ENCODE measurements at places on chromosomes 4 and X.

DNA sequence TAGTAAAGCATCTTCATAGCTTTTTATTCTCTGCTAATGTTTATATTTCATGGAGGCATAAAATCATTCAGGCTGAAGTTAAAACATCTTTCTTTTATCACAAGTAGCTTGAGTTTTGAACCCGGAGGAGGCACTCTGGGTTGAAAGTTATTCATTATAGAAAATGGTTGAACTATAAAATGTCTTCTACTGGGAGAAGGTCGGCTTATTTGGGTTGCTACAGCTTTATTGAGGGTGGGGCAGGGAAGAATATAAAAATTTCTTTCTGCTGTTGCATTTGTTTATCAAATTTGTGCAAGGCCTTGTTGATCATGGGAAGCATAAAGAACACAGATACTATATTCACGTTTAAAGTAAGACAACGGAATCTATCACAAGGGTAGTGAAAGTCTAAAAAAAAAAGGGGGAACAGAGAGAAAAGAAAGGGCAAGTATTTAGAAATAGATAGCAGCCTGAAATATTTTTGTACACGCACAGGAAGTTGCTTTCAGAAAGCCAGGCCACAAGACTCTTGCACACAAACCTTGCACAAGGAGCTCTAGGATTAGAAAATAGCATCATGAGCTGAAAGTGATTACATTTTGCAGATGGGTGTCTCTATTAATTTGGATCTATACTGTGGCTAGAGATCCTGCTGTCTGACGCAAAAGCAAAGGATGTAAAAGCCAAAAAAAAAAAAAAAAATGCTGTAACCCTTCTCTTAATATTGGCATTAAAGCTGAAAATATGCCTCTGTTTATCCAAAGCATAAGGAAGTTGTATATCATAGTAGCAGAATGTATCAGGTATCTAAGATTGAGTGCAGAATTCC, 37.2 kb upstream of the FAM9C start:
- DNase-seq: no peak

DNA sequence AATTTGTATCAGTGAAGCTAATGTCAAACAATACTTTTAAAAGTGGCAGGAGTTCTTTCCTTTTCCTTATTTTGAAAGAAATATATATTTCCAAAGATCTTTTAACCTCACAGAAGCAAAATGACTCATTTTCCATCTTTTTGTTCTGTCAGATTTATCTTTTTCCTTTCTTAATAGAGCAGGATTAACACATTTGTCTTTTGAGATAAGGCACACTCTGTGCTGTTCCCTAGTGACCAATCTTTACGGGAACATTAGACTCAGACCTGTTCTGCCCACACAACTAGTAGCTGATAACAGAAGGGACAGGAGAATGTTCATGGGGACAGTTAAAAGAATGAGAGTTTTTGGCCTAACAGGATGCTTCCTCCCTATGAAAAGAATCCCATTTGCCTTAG, 381.2 kb downstream of the STPG2 start:
- DNase-seq: no peak

GRCh38 chr4:89469516-89469915, 161.9 kb upstream of the GPRIN3 start:
- no peak for DNase-seq

- DNase-seq: no peak
Measured at GRCh38 chr4:110132816-110133719, 65.3 kb downstream of the ELOVL6 start.

DNA sequence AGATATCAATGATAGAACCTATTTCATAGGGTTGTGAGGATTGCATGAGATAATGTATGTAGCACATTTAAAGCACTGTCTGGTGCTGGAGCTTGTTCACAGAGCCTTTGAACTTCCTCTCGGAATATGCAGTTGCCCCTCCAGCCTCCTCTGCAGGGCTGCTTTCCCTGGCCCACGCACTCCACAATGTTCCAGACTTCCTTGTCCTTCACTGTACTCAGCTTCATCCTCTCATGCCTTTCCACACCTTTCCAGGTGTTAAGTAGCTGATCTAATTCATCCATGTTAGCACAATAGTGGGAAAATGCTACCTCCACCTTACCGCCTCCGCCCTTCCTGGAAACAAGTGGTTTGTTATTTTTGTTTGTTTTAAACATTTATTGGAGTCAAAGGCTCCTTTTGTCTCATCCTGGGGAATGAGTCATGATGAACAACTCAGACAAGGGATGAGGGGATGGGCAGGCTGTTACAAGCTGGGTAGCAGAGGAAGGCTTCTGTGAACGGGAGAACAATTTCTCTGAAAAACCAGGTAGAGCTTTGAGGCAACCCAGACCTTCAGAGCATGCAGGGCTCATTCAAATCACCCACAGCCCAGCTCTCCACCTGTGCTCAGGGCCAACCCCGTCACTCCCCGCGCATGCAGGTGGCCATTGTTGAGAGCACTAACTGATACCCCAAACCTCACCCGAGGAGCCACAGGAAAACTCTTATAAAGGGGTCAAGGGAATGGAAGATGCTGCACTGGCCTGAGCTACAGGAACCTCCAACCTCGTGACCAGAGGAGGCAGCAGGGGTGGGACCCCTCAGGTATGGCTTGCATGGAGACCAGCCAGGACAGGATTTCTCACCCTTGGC, 84.9 kb upstream of the TBL1X start:
- no peak for DNase-seq

DNA sequence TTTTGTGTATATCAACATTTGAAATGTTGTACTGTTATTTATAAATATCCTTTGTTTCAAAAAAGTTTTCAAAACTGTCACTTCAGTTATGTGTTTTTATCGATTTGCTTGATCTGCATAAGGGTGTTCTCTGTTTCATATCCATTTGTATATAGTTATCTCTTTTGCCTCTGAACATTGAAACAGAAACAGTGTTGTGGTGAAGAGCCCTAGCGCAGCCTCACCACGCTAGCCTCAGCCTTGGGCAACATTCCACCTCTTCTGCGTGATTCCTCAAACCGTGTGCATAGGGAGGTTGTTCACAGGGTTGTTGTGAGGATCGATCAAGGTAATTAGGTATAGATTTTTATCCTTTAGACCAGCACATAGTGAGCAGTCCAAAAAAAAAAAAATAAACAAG, 287.0 kb upstream of the GALNT7 start:
- no peak for DNase-seq

DNA sequence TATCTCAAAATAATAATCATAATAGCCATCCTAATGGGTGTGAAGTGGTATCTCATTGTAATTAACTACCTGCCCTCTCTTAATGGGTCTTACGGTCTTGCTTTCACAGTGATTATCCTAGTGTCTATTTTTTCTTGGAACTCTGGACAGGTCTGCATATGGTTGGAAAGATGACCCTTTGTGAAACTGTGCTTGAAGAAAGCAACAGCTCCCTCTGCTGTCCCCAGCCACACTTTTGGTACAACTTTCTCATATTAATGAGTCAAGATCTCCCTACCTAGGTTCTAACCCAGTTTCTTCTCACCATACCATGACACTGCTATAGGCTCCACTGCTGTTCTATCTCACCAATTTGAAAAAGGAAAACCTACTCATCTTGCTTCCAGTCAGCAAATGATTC, 2.4 kb downstream of the TFDP3 start:
- DNase-seq: no peak

DNA sequence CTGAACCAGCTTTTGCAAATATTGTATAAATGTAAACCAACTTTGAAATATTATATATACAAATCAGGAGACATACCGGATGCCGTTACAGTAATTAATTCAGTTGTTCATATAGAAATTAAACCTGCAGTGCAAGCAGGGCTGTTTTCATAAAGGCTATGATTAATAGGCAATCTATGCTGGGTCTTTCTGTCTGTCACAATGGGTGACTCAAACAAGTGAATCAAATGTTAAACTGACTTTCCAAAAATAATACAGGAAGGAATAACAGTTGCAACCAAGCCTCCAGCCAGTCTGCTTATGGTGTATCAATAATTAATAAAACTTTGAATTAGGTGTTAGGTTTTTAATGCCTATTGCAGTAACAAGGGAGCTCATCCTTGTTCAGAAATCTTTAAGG, 43.9 kb downstream of the GABRB1 start:
- DNase-seq: no peak

- no peak for DNase-seq
Measured at GRCh38 chr4:136784326-136784725, 748.0 kb downstream of the PCDH18 start.

- no peak for DNase-seq
Measured at GRCh38 chrX:23670528-23670927, 3.2 kb downstream of the PRDX4 start.

DNA sequence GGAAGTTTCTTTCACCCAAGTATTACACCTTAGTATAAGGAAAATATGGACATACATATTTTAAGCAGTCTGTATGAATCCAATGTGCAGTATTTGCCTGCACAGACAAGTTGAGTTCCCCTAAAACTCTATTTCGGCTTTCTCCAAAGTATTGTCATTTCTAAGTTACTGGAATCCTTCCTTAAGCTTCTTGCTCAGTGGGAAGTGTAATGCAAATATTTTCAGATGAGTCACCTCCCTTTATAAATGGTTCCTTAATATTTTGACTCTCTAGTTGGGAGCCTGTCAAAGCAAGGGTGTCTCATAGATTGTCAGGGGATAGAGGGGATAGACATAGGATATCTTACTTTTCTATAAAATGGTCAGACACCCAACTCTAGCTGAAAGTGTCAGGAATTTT, 178.6 kb downstream of the NAA11 start:
- DNase-seq: no peak

- no peak for DNase-seq
Measured at GRCh38 chr4:86034616-86035015, 325.2 kb downstream of the MAPK10 start.

DNA sequence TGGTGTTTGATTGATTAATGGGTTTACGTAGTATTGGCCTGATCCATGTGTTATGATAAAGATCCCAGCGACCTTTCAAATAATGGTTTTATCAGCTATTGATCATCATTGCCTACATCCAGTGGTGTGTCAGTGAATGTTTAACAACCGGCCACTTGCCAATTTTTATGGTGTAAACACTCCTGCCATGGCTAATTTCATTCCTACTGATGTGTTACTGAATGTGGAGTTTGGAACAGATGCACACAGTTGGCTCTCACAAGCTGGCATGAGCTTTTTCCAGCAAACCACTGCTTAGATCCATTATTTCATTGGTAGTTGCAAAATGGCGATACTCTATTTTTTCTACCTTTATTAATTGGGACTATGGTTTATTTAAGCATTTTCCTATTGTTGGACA, 139.9 kb downstream of the REPS2 start:
- no peak for DNase-seq

DNA sequence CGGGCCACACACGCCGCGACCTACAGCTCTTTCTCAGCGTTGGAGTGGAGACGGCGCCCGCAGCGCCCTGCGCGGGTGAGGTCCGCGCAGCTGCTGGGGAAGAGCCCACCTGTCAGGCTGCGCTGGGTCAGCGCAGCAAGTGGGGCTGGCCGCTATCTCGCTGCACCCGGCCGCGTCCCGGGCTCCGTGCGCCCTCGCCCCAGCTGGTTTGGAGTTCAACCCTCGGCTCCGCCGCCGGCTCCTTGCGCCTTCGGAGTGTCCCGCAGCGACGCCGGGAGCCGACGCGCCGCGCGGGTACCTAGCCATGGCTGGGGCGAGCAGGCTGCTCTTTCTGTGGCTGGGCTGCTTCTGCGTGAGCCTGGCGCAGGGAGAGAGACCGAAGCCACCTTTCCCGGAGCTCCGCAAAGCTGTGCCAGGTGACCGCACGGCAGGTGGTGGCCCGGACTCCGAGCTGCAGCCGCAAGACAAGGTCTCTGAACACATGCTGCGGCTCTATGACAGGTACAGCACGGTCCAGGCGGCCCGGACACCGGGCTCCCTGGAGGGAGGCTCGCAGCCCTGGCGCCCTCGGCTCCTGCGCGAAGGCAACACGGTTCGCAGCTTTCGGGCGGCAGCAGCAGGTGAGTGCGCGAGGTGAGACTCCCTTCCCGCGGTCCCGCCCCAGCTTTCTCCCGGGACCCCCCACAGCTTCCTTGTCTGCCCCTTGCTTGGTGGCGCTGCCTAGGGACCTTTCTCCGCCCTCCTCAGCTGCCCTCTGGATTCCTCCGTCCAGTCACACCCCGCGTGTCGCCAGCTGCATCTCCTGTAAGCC, 678 bp downstream of the BMP3 start:
- DNase-seq: no peak

- no peak for DNase-seq
Measured at GRCh38 chrX:152619897-152620296, 17.8 kb upstream of the GABRQ start.

- no peak for DNase-seq
Measured at GRCh38 chr4:156931267-156931666, 40.3 kb downstream of the PDGFC start.

GRCh38 chrX:153408221-153408721, 3.0 kb upstream of the ZFP92 start:
- DNase-seq: no peak

DNA sequence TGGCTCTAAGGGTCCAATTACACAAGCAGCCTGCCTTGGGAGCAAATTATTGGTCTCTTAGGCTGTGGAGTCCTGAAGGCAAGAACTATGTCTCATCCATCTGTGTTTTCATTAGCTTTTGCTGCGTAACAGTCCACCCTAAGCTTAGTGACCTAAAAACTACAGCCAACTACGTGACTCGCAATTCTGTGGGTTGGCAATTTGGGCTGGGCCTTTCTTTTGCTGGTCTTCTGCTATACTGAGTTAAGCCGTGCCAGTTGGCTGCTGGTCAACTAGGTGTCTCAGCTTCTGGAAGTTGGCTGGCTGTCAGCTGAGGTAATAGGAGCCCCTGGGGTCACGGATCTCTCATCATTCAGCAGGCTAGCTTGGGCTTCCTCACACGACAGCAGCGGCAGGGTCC, 205.6 kb upstream of the S100G start:
- DNase-seq: no peak

DNA sequence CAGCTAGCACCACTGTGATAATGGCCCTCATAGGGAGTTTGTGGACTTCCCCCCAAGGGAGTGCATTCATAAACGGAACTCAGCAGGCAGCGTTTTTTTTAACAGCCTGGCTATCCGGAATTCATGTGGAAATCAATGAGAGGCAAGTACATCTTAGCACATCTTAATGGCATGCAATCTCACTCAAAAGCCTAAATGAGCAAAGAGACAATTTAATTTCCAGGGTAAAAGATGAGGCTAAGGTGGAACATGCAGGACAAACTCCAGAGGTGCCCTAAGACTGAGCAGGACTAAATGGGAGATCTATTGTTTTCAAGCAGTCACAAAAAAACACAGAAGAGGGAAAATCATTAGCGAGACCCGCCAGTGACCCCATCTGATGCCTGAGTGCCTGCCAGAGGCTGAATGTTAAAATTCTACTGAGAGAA, 243.5 kb upstream of the KCNIP4 start:
- no peak for DNase-seq

DNA sequence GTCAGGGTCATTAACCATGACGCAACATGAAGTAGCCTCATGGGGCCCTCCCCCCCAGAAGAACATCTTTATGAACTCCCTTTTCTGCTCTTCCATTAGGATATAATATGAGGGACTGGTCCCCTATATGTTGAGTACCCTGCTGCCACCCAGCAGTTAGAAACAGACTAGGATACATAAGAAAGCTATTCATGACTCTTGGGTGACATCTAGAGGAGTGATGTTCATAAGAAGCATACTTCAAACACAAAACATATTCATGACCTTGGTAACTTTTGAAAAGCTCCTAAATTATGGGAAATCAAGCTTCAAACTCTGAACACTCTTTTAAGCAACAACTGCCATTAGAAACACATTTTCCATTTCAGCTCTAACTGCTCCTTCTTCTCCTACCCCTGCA, 155.2 kb upstream of the SPIN4 start:
- DNase-seq: no peak

GRCh38 chr4:149370785-149371420, 444.7 kb downstream of the IQCM start:
- no peak for DNase-seq

GRCh38 chr4:28238876-28239275, 1378.2 kb downstream of the STIM2 start:
- no peak for DNase-seq

- no peak for DNase-seq
Measured at GRCh38 chr4:109562457-109563239, 2.6 kb downstream of the MCUB start.

Data from activated CD4-positive, alpha-beta T cell treated with anti-CD3 and anti-CD28 coated beads for 4 hours (primary cell).